ENCODE measurements at places on chromosomes 4 and X. TPM values are rescaled to one million over a fixed set of nuclear protein-coding genes. Genes with fewer than 3 reads are reported as not detected.

The IBSP gene
- polyA plus RNA-seq: not detected

The TBC1D9 gene
- polyA plus RNA-seq: 18.6 TPM

The AGA gene
- polyA plus RNA-seq: 13.3 TPM

The VEGFD gene
- polyA plus RNA-seq: 10.0 TPM

The NAT8L gene
- polyA plus RNA-seq: 0.05 TPM

The CPZ gene
- 1.4 TPM for polyA plus RNA-seq

GRCh38 chr4:112176596-112176995 is 31.3 kb downstream of the FAM241A start:
- DNase-seq: no peak

GRCh38 chr4:61596606-61597340 is 396.6 kb downstream of the ADGRL3 start:
- peak; percentile 39 for DNase-seq

DNA sequence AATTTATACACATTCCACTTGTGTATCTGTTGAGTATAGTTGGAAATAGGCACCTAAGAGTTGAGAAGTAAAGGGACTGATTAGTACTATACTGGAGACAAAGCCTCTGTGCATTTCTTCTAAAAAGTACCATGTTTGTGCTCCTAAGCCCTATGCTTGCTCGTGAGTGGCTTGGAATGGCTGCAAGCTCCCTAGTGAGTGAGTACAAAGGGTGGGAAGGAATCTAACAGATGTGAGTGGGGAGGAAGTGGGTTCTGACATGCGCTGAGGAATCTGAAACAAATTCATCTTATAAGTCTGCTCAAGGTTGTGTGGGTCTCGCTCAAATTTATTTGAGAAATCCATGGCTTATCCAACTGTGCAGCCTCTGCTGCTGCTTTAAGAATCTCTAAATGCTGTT is 13.3 kb downstream of the SPCS3 start:
- DNase-seq: no peak

DNA sequence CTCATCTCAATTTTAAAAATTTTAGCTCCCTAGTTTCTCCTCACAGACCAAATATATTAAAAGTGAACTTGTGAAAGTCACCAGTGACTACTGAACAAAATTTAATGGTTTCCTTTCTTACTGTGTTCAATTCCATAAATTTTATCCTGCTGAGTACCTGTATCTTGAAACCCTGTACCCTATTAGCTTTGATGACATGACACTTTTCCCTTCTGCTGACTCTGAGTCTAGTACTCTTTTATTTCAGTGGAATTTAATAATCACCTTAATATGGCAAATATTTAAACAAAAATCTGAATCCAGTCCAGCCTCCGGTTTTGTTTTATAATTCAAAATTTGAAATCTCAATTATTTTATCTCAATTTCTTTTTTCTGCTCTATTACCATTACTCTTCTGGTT is 203.1 kb upstream of the NUDT6 start:
- no peak for DNase-seq

DNA sequence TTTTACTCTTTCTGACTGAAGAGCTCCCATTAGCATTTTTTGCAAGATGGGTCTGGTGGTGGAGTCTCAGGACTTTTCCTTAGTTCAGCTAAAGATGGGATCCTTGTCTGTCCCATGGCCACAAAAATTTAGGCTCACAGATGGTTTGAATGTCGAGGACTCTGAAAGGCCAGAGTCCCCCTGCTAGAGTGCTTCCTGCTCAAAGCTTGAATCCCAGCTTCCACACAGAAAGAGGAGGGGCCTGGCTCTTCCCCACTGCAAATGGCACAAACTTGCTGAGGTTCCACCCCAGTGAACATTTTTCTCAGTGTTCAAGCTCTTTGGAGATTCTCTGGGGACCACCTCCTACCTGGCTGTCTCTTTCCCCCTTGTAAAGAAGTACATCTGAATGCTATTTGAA is 64.7 kb upstream of the UGT2B15 start:
- DNase-seq: no peak

GRCh38 chr4:105182211-105182610 is 35.5 kb downstream of the TET2 start:
- no peak for DNase-seq

GRCh38 chrX:151476604-151477303 is 79.7 kb downstream of the VMA21 start:
- DNase-seq: no peak

DNA sequence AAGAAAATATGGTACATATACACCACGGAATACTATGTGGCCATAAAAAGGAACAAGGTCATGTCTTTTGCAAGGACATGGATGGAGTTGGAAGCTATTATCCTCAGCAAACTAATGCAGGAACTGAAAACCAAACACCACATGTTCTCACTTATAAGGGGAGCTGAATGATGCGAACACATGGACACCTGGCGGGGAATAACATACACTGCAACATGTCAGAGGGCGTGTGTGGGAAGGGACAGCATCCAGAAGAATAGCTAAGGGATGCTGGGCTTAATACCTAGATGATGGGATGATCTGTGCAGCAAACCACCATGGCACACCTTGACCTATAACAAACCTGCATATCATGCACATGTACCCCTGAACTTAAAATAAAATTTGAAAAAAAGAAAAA is 19.5 kb upstream of the CNKSR2 start:
- no peak for DNase-seq

GRCh38 chr4:38489924-38490639 is 173.9 kb upstream of the KLF3 start:
- peak; percentile 20 for DNase-seq

DNA sequence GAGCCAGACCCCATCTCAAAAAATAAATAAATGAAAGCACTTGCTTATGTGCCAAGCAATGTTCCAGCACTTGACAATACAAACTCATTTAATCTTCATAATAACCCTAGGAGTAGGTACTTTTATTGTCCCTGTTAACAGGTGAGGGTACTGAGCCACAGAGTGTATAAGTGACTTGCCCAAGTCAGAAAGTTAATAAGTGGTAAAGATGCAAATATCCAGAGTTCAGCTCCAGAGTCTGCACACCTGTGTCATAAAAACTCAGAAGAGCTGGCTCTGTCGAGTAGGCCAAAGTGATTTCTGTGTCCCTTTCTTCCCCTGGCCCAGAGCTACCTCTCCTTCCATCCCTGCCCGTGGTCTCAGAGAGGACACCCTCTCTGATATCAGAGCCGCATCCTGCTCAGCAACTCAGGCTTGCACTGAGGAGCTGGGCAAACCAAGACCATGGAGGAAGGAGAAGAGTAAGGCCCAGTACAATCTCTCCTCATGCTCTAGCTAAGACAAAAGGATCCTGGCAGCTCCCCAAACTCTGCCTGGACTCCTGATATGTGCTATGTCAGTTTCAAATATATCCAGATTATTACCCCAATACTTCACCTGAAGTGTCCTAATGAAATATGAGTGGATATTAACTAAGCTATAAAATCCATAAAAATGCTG is 136.3 kb downstream of the HS6ST2 start:
- DNase-seq: no peak

GRCh38 chrX:38275615-38276014 is 51.7 kb downstream of the RPGR start:
- no peak for DNase-seq

Measured in lung (tissue), 17 donors.